Endothelial cell (in vitro differentiated cells): ENCODE measurements at places on chromosomes 7 and 10.

- DNase-seq, result peak; percentile 21
Observed at GRCh38 chr10:66627156-66627555, 298.7 kb upstream of the LRRTM3 start.

GRCh38 chr10:76285012-76285411, 853.6 kb downstream of the LRMDA start:
- DNase-seq, result no peak

- no peak for DNase-seq
Observed at GRCh38 chr7:102897211-102897631, 15.6 kb upstream of the LRRC17 start.

- no peak for DNase-seq
Observed at GRCh38 chr7:117219485-117219884, 103.4 kb downstream of the WNT2 start.

GRCh38 chr7:111789870-111790269, 227.6 kb upstream of the IMMP2L start:
- DNase-seq, result no peak

GRCh38 chr7:95905167-95905566, 132.8 kb downstream of the DYNC1I1 start:
- DNase-seq, result peak; percentile 34

DNA sequence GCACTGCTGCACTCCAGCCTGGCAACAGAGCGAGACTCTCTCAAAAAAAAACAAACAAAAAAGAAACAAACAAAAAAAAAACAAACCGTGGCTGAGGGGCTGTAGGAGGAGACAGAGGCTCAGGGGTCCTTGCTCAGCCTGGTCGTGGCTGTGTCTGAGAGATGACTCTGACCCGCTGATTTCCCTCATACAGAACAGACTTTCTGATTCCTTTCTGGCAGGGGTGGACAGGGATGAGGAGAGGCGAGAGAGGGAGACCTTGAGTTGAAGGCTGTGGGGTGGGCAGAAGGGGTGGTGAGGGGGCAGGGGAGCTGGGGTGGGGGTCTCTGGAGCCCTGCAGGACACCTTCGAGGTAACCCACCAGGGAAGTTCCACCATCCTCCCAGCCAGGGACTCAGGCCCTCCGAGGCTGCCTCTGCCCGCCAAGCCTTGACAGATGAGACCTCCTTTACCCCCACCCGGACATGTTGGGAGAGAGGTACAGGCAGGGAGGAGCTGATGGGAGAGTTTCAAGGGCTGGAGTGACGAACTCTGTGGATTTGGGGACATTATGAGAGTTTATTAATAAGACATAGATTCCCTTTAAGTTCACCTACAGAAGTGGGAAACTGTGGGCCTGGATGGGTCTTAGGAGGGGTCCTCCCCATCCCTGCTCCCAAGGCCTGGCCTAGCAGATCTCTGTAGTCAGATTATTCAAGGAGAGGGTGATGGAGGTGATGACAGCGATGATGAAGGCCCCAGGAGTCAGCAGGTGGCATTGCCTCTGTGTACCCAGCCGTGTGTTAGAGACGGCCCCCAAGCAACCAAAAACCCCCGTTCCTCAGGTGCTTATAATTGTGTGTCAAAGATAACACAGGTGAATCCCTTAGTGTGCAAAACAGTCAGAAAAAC, 2.0 kb downstream of the MUC12 start:
- DNase-seq, result no peak

- DNase-seq, result no peak
Observed at GRCh38 chr7:38481401-38481800, 149.8 kb downstream of the AMPH start.

GRCh38 chr10:34544400-34544799, 270.7 kb downstream of the PARD3 start:
- no peak for DNase-seq

GRCh38 chr10:9331583-9332008, 1277.1 kb downstream of the GATA3 start:
- no peak for DNase-seq

DNA sequence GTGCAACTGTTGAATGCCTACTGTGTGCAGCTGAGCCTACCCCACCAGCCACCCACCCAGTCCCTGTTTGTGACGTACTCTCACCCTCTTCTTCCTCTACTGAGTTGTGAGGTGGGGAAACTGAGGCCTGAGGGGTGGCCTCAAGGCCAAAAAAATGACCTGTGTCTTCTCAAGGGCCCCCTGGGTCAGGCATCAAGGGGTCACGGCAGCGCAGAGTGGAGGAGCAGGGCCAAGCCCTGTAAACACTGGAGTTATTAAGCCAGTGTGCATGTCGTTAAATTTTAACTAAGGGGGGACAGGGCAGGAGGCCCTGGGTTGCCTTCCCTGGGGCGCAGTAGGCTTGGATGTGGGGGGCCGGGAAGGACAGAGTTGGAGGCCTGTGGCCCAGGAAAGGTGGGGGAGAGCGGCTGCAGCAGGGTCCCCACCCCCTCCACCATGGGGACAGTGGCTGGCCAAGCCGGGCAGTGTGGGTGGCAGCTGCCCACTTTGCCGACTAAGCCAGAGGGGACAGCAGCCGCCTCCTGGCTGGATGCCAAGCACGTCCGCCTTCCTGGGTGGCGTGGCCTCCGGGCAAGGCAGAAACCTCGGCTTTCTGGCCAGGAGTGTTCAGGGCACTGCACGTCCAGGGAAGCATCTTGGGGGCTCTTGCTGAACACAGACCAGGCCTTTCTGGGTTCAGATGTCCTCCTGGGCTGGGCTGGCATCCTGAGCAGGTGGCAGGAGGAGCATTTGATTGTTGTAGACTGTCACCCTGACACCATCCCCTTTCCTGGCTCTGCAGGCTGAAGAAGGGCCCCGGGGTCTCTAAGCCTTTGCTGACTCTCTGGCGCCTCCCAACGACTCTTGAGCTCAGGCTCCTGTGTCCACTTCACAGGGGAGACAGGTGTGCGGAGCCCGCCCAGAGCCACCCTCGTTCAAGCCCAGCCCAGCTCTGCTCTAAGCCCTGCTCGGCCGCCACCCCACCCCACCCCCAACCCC, 1.9 kb downstream of the SLC29A4 start:
- DNase-seq, result peak; percentile 55

- DNase-seq, result no peak
Observed at GRCh38 chr7:42024537-42024936, 212.5 kb downstream of the GLI3 start.

GRCh38 chr10:90204956-90205314, 503.5 kb downstream of the KIF20B start:
- DNase-seq, result no peak

DNA sequence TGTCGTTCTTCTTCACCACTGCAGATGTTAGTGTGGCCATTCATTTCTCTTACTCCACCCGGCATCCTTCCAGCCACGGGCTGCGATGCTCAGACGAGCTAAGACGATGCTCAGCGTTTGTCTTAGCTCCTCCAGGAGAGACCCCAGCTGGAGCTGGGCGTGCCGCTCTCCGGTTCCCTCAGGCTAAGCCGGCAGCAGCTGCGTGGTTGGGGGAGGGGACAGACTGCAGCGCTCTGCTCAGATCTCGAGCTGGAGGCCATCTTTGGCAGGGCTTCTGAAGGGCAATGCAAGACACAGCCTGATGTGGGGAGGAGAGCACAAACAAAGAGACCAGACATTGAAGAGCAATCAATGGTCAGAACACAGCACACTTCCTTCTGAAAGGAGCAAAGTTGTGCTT, 4.8 kb downstream of the INA start:
- peak; percentile 37 for DNase-seq

DNA sequence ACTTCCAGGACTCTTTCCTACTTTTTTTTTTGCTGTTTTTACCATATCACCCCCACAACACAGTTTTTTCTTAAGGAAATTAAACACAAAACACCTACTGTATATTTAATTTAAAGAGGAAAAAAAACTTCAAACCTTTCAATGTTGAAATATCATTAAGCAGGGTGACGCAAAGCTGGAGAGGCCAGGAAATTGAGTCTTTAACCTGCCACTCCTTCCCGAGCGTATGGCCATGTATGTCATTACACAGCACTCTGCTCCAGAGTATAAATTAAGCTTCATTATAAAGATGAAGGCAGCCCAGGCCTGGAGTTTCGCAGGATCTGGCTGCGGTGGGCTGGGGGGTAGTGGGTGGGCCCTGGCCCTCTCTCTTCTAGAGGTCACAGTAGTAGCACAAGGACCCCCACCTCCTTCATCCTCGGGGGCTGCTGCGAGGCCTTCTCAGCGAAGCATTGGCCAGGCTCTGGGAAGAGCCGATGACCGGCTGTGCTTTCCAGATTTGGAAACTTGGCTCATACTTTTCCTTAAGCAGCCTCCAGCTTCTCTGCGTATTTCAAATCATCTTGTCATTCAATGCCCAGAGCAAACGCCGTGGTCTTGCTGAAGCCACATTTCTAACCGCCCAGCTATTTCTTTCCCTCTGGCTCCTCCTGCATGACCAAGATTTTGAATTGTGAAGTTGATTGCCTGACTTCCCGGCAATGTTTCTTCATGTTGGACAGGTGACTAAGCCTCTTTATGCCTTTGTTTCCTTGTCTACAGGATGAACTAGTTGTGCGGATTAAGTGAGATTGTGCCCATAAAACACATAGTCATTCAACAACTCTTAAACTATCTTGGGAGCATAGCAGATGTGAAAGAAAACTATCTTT, 765.1 kb downstream of the SUGCT start:
- no peak for DNase-seq

DNA sequence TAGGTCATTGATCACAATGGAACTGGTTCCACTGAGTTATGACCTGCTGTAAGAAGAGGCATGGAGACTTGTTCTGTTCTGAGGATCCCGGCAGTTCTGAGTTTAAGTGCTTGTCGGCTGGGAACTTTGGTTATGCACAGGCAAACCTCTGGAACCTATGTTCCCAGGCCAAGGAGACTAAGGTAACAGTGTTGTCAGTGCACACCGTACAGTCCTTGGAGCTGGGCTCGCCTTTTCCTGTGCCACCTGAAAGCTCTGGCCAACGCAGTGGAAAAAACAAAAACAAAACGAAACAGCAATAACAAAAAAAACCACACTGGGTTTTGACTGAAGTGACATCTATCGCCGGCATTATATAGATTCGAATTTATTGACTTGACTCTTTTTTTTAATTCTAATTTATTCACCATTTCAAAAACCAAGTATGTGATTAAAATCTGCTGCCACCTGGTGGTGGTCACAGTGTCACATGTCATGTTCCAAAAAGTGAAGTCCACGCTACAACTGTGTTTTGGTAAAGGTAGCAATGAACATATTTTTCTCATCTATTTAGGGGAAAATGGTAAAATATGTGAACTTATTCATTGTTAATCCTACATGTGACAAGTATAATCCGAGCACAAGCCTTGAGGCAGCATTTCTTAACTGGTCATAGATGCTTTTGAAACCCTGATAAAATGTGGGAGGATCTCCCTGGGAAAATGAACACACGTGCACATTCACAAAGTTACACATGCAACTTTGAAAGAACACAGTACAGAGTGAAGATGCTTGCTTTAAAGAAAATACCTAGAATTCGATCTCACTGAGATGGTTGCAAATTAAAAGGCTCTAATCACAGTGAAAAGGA, 113.8 kb upstream of the PPP2R2D start:
- DNase-seq, result peak; percentile 44

GRCh38 chr7:114279901-114280300, 134.7 kb upstream of the FOXP2 start:
- no peak for DNase-seq

DNA sequence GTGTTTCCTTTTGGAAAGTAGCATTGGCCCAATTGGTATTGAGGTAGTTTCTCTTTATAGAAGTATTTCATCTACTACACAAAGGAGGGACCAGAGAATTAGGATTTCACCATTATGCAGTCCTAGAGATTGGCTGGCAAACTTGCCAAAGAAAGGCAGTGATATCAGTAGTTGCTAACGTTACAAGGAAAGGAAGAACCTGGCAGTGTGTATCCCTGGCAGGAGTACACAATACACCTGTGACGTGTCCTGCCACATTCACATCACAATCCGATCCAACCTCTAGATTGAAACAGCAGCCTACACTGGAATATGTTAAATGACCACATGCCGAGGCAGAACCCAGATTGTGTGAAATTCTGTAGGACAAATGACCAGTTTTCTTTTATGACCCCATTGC, 81.7 kb downstream of the CACNB2 start:
- DNase-seq, result no peak

DNA sequence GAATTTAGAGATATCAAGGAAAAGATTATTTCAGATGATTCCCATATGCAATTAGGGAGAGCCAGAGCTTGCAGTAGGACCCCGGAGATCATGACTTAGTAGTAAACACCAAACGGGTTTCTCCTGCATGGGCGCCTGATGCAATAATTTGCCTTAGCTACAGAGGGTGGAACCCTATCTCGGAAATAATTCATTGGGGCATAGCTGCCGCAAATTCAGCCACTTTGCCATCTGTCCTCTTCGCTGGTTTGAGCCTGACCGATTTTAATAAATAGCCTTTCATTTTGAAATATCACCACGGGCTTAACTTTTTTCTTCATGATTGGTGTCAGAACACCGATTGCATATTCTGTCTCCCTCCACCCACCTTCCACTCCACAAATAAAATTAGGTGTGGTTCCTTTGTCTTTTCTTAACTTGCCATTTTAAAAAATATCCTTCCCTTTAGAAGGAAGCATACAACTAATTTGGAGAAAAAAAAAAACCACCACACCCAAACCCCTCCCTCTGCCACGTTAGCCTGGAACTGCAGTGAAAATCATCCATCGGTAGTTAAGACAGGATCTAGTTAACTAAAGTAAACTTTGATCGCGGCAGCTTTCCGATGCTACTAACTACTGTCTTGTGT, 1.4 kb downstream of the GARS1 start:
- DNase-seq, result no peak

DNA sequence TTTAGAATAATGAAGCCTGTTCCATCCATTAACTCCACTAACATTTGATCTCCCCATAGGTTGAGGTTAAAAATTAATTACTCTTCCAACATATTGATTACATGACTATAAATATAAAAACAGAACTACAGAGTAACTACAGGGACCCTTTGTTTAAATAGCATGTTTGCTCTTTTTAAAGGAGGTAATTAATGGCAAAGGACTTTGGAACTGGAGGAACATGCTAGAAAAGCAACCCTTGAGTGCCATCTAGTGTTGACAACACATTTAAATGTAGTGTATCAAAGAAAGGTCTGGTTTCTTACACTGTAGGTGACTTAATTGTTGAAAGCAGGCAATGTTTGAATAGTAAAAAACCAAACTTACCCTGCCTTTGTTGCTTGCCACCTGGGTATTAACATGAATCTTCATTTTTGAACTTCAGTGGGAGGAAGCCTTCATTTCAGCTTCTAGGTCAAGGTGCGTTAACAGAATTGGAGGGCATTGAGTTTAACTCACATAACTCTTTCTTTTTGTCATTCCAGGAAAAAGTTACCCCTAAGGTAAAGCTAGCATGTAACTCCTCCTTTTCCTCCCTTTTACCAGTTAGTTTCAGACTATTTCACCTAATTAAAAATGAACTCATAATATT, 52.6 kb upstream of the CAPZA2 start:
- DNase-seq, result peak; percentile 30
